ENCODE measurements at places on chromosomes 6 and 20.

- DNase-seq = no peak
Measured at GRCh38 chr6:161996783-161997182, 722.9 kb upstream of the AGPAT4 start.

- no peak for DNase-seq
Measured at GRCh38 chr6:33627876-33628275, 6.8 kb downstream of the ITPR3 start.

DNA sequence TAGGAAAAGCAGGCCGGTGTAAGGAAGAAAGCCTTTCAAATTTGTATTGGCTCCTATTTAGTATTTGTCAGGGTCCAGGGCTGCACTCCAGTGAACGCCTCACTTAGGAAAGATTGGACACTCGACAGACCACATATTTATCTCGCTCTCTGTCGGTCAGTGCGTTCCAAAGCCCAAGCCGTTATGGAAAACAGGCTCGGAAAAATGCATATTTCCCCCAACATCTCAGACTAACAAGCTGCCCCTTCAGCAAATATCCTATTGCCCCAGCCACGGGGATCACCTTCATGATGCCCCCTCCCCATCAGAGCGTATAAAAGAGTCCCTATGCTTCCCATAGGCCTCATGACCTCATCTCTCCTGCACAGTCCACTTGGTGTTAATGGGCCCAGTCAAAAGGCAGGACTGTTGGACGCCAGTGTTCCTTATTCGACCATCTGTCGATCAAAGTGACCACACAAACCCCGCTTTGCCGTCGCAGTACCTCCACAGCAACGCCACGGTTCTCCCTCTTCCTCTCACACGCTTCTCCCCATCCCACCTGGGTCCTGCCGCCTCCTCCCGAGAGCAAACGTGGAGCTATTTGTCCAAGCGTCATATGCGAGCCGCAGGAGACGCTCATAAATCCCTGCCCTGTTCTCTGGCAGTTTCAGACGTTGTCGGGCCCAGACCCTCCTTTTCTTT is 63.3 kb downstream of the NPEPL1 start:
- no peak for DNase-seq

DNA sequence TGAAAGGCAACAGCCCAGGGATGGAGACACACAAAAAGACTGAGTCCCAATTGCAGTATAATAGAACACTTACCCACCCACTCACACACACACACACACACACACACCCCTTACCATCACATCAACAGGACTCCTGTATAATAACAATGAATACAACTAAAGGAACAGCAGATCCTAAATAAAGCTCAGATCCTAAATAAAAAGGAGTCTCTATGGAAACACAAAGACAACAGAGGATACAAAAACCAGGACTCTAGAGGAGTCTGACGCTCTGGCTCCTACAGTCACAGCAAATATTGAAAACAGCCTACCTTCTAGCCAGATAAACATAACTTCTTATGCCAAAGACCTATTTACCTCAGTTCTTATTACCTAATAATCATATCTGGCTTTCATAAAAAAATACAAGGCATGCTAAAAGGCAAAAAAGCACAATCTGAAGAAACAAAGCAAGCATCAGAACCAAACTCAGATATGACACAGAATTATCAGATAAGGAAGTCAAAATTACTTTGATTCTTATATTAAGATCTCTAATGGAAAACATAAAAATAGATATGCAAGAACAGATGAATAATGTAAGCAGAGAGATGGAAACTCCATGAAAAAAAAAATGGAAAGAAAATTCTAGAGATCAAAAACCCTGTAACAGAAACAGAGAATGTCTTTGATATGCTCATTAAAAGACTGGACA is 134.9 kb downstream of the MMUT start:
- DNase-seq = no peak

- DNase-seq = no peak
Measured at GRCh38 chr6:142952614-142953013, 7.6 kb upstream of the HIVEP2 start.

- DNase-seq = no peak
Measured at GRCh38 chr6:101626269-101626668, 232.8 kb downstream of the GRIK2 start.

- no peak for DNase-seq
Measured at GRCh38 chr20:842547-842940, 9.0 kb downstream of the FAM110A start.

GRCh38 chr6:10409233-10409721 is 5.6 kb downstream of the TFAP2A start:
- no peak for DNase-seq

DNA sequence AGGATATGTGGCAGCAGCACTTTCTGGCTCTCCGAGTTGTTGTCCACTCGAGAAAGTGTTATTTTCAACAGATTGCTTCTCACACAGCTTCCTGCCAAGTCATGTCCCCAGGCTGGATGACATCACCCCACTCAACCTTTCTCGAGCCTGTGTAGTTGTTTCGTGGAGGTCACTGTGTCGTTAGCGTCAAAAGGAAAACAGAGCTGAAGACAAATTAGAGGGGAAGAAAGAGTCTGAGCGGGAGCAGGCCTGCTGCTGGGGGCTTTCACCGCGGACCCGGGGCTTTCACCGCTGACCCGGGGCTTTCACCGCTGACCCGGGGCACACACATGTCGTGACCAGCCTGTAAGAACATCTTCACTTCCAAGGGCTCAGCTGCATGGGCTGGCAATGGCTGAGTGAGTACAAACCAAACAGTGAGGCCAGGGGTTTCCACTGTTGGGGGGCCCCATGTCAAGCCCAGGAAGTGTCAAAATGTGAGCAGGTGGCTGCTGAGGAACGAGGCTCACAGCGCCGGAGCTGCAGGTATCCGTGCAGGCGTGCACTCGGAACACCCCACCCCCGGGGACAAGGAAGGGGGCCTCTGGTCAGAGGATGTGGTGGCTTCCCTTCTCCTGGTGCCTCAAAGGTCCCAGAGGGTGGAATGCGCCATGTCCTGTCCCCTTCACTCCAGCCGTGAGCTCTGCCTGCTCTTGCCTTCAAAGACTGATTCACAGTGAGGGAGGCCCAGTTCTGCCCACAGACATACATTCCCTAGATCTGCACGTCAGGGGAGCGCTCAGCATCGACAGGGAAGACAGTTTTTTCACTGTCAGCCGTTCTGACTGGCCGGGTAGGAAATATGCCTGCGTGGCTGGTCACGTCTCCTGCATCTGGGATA is 365.9 kb downstream of the TAF4 start:
- DNase-seq = no peak

- DNase-seq = no peak
Measured at GRCh38 chr6:165077876-165078275, 231.5 kb downstream of the C6orf118 start.

- no peak for DNase-seq
Measured at GRCh38 chr6:74925683-74926082, 280.2 kb downstream of the COL12A1 start.

- DNase-seq = no peak
Measured at GRCh38 chr6:18425218-18425617, 38.1 kb downstream of the RNF144B start.

DNA sequence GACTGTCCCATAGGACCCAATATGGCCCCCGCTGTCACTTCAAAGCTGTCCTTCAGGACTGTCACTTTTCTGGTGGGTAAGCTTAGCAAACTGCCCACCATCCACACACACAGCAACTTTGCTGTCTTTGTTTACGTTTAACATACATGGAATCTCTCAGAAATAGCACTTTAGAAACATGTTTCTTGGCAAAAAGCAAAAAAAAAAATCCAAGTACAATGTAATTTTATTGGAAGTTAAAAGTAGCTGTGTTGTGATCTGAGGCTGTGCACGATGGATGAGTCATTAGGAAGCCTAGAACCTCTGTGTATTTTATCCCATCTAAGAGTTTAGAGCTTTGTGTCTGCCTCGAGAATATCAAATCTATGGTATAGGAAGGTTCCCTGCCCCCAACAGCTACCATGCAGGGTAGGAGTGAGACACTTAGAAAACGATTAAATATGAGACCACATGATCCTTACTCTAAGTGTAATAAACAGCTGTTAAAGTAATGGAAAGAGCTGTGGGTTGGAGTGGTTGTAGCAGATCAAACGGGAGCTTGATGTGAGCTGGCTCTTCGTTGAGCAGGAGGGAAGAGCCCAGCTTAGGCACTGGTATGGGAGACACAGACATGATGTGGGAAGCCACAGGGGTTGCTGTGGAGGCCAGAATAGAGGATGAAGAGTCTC is 119.5 kb downstream of the PLEKHG1 start:
- DNase-seq = no peak

GRCh38 chr20:24199501-24199900 is 210.9 kb upstream of the GGTLC1 start:
- no peak for DNase-seq

GRCh38 chr6:40387127-40387870 is 199.9 kb downstream of the LRFN2 start:
- peak; percentile 1 for DNase-seq

GRCh38 chr6:53130569-53131290 is 17.9 kb downstream of the GCM1 start:
- no peak for DNase-seq

DNA sequence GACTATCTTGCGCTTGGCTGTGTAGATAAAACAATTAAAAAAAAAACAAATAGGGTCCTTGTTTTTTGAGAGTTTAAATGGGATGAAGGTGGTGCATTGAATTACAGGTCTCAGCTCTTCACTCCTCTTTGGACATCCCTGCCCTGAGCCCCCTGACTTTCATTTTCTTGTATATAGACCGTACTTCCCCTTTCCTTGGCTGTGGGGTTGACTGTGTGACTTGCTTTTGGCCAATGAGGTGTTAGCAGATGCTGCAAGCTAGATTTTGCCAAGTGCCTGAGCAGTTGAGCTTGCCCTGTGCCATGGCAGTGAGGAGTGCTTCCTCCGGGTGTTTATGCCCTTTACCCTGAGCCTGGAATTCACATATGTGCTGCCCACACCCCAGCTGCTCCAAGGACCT is 386.1 kb upstream of the ZFP64 start:
- DNase-seq = no peak

GRCh38 chr20:9503526-9504245 is 10.7 kb upstream of the LAMP5 start:
- DNase-seq = no peak

DNA sequence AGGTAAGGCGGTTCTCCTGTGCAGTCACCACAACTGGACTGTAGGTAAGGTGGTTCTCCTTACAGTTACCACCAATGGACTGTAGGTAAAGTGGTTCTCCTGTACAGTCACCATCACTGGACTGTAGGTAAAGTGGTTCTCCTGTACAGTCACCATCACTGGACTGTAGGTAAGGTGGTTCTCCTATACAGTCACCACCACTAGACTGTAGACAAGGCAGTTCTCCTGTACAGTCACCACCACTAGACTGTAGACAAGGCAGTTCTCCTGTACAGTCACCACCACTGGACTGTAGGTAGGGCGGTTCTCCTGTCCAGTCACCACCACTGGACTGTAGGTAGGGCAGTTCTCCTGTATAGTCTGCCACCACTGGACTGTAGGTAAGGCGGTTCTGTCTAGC is 212.3 kb downstream of the TFAP2A start:
- DNase-seq = no peak

- DNase-seq = no peak
Measured at GRCh38 chr20:20820785-20821483, 108.5 kb upstream of the RALGAPA2 start.

DNA sequence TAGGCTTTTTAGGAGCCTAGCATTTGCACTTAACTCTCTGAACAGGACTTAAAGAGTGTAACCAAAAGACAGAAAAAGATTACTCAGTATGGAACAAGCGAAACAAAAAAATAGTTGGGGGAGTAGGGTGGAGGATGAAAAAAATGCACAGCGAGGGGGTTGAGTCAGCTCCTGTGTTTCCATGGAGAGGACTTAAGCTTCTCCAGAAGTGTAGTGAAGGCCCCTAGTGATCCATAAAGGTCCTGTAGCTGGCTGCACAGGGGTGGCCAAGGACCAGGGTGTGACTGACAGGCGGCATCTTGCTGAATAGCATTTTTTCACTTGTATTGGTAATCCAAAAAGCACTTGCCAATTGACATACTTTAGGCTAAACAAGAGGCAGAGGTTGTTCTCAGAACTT is 533.9 kb downstream of the RFPL4B start:
- no peak for DNase-seq

DNA sequence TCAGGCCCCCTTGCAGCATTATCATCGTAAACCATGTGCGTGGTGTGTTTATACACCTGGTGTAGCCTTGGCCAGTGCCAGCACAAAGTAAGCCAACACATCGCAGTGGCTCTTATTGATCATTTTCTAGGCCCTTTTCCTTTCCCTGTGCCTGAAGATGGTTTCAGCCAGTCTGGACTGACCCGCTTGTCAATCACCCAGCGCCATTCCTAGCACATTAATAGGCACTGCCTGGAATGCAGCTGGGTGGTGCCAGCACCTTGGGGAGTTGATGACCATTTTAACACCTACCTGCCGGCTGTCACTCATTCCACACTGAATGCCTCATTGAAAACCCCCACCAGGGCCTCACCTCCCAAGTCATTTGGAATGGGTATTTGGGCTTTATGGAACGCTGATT is 4.9 kb upstream of the UQCC2 start:
- no peak for DNase-seq

- no peak for DNase-seq
Measured at GRCh38 chr6:68114463-68115047, 520.5 kb upstream of the ADGRB3 start.

DNA sequence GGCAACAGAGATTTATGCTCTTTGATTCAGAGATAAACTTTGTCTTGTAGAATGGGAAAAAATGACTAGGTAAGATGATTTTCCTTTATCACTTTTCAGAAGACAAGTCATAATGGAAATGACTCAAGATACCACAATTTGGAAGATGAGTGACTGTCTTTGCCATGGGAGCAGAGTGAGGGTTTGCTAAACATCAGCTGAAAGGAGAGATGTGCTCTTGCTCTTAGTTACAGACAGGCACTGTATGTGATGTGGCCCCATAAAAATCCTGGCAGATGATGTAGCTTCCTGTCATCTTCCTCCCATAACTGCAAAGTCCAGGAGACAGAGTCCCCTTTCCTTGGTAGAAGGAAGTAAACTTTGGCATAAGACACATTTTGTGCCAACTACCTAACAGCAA is 47.6 kb downstream of the BACH2 start:
- no peak for DNase-seq
